CD4-positive, alpha-beta T cell treated with Interleukin-21 for 1 hour (primary cell): ENCODE measurements at places on chromosomes 3 and 15.

- no peak for DNase-seq
These were observed 17.1 kb downstream of the SETMAR start for GRCh38 chr3:4320096-4320911.

DNA sequence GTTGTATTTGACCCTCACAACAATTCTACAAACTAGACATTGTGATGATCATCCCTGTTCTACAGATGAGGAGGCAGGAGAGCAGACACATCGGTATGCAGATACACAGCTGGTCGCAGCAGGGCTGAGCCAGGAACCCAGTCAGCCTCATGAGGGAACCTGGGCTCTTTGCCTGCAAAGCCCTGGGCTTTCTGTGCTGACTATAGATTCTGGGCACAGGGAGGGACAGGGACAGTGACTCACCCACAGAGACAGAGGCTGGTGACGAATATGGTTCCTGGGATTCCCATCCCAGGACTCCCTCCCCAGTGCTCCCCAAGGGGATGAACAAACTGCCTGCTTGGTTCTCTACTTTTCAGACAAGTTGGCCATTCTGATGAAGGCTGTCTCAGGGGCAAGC is 3.8 kb upstream of the CAMP start:
- DNase-seq: no peak

- peak; percentile 45 for DNase-seq
These were observed at the start of gene SCG3 for GRCh38 chr15:51681303-51681963. TSS of gene SCG3 (plus strand) at chr15:51681503. CDS start at chr15:51681756, 253 bp downstream.

DNA sequence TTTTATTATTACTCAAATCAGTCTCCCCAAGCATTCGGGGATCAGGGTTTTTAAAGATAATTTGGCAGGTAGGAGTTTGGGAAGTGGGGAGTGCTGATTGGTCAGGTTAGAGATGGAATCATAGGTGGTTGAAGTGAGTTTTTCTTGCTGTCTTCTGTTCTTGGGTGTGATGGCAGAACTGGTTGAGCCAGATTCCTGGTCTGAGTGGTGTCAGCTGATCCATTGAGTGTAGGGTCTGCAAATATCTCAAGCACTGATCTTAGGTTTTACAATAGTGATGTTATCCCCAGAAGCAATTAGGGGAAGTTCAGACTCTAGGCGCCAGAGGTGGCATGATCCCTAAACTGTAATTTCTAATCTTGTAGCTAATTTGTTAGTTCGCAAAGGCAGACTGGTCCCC is 20.6 kb upstream of the TRANK1 start:
- DNase-seq: no peak

- peak; percentile 20 for DNase-seq
These were observed 17.4 kb downstream of the LRIG1 start for GRCh38 chr3:66483409-66483906.

- DNase-seq: no peak
These were observed 812.3 kb upstream of the ALCAM start for GRCh38 chr3:104554425-104554824.

GRCh38 chr3:127734754-127735473 is 62.2 kb downstream of the ABTB1 start:
- DNase-seq: no peak

DNA sequence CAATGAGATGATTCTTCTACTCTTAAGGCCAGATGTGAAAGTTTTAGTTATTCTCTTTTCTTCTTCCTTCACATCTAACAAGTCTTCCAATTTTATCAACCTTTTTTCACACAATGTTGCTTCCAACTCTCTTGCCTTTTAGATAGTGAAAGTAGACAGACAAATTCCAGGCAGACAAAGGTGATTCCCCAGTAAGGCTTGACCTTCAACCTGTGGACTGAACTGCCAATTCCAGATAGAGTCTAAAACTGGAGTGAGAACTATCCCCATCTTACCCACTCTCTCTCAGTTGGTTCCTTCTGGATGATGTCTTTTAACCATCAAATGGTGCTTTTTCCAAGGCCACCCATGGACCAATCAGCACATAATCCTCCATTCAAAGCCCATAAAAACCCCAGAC is 159.0 kb downstream of the NSUN3 start:
- DNase-seq: no peak

DNA sequence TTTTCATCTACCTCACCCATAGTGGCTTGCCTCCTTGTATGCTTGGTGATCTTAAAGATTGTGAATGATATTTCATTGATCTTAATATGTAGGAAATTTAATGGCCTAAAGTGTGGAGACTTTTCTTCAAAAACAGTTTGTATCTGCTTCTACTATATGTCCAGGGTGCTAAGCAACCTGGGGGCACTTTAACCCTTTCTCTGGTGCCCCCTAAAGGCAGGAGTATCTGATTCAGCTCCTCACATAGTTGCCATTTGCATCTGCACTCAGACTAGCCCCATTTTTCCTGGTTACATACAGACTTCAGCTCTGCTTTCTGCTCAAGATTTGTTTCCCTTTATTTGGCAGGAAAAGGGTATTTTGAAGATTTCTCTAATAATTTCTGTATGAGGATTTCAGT is 5.2 kb upstream of the PFN2 start:
- no peak for DNase-seq

DNA sequence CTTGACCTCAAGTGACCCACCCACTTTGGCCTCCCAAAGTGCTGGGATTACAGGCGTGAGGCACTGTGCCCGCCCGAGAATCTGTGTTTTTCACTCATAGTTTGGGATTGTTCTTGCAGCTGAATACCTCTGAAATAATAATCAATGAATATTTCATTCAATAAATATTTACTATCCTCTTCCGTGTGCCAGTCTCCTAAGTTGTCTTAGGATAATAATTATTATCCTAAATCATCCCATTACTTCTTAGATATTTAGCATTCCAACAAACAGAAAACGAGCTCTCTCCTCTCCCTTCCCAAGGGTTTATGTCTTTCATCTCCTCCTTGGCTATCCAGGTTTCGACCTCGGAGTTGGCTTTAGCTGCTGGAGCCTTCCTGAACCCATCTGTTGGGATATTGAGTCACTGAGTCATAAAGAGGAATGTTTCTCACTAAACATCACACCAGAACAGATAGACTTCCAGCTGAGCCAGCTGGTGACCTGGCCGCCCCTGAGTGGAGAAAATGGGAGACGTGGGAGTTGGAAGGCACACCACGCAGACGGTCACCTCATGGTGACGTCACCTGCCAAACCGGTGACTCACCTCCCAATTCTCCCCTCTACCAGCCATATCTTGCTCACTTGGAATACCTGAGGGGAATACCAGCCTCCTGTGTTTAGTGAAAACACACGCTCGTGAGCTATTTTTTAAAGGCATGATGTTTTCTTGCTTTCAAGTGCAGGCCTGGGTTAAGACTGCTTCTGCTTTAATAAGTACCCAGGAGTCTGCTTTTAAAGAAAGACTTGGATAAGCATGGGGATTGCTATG is 43.9 kb downstream of the BHLHE40 start:
- no peak for DNase-seq

GRCh38 chr15:27768732-27769475 is 330.2 kb downstream of the OCA2 start:
- no peak for DNase-seq

DNA sequence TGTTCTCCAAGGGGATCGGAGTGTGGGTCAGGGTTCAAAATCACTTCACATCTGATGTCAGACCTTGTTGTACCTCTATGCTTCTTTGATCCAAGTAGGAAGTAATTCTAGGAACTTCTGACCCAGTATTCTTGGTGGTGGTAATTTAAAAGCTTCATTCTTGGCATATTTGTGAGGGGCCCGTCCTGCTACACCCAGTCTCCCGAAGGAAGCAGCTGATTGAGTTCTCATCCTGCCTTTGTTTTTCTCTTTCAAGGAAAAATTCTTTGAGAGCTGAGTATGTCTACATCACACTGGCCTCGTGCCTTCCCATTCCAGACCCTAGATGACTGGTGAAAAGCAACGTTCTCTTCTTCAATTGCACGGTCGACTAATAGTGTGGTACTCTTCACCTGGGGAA is 234.4 kb upstream of the TPRG1 start:
- no peak for DNase-seq

- DNase-seq: no peak
These were observed 961.4 kb downstream of the VGLL3 start for GRCh38 chr3:86029590-86029989.

DNA sequence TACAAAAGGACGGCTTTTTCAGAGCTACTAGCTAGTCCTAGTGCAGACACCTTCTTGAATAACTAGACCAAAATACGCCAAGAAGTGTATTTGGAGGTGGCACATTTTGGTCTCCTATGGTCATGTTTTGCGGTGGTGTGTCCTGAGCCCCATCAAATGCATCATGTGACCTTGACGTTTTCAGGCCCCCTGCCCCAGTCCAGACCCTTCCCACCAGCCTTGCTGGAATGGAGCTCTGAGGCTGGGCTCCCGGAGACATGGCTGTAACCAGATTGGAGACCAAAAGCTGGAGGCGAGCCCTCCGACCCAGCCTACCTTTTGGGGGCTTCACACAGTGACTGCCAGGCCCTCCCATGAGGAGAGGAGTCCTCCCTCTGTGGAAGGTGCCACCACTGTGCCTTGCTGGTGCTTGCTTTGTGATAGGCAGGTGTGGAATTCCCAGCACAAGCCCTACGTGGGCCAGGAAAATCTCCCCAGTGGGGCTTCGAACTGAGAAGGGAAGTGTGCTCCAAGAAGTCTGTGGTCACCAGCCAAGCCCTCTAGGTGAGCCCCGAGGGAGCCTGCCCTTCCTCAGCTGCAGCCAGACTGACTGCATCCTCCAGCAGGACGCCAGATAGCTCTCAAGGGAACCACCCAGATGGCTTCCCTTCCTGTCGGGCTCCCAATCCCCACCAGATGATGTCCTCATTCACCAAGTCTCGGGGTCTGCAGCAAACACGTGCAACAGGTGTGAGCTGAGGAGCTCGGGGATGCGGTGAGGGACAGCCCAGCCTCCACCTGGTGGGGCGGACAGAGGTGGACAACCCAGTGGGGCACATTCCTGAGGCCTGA is 126.2 kb downstream of the ASB7 start:
- DNase-seq: no peak

DNA sequence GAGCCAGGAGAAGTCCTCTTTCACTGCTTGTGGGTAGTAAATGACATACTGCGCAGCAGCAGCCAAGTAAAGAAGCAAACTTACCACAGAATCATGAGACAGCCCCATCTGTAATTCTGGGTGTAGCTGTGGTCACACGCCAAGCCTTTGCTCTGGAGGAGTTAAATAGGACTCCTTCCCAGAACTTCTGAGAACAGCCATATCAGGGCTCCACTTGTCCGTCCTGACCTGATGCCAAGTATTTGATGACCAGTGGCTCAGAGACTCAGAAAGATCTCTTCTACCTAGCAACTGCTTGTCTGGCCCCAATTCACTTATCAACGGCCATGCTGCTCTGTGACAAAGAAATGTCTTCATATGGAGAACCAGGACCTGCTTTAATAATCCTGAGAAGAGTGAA is 20.6 kb upstream of the GOLIM4 start:
- DNase-seq: no peak

DNA sequence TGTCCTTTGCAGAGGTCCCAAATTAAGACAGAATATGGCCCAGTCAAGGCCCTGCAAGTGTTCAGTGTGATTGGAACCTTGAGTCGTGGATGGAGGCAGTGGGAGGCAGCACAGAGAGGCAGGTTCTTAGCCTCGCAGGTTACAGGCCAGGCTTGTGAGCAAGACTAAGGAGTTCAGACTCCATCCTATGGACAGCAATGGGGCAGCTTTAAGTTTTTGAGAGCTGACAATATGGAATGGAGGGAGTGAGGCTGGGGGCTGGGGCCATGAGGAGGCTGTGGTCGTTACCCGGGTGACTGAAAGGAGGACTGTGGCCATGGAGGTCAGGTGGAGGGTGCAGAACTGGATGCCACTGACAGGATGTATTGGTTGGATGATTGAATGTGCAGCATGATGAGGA is 74.1 kb upstream of the PRR23C start:
- DNase-seq: no peak

DNA sequence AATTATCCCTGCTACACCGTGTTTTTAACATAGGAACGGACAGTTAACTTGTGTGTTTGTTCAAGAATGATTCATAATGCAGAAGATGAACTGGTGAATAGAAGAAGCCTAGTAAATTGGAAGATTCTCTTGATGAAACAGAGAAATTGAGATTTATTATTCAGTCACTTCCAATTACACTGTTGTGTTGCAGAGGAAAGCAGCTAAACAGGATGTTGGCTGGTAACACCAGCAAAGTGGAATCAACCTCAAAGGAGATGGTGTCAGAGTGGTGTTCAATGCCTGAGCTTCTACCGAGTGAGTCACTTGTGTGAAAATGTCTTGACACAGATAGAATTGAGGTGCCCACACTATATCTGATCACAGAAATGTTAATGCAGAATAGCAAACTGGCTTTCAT is 399.6 kb downstream of the LPP start:
- peak; percentile 57 for DNase-seq

- DNase-seq: no peak
These were observed 82.9 kb upstream of the GSK3B start for GRCh38 chr3:120177151-120177550.

DNA sequence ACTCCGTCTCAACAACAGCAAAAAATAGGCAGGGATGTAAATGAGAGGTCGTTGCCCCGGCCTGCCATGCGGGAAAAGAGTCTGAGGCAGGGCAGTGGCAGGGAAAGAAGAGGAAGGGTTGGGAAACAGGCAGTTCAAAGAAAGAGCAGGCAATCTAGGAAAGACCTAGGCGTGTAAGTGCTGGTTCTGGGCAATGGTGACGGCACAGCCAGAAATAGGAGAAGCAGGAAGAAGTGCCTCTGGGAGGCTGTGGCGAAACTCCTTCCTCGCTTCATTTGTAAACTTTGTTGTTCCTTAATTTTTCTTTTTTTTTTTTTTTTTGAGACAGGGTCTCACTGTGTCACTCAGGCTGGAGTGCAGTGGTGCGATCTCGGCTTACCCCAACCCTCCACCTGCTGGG is 4.3 kb downstream of the SLC51A start:
- no peak for DNase-seq

DNA sequence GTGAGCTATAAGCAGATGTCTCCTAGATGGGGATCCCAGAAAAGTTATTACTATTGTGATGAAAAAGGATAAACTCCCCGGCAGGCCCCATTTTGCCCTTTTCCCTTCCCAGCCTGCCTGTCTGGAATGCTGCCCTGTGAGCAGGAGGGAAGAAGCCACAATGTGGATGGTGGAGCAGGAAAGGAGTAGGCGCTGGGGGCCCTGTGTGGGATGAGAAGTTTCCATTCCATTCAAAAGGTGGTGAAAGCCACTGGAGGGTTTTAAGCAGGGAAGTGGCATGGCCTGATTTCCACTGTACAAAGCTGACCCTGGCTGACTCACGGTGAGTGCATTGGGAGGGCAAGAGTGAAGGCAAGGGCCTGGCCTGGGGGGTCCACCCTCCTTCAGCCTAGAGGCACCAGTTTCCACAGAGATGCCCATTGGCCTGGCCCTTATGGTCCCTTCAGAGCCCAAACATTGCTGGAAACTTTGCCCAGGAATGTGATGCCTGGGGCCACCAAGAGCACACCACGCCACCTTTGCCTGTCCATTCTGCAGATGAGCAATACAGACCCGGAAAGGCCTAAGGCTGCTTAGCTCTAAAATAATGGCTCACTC is 206.9 kb downstream of the RPLP1 start:
- no peak for DNase-seq

DNA sequence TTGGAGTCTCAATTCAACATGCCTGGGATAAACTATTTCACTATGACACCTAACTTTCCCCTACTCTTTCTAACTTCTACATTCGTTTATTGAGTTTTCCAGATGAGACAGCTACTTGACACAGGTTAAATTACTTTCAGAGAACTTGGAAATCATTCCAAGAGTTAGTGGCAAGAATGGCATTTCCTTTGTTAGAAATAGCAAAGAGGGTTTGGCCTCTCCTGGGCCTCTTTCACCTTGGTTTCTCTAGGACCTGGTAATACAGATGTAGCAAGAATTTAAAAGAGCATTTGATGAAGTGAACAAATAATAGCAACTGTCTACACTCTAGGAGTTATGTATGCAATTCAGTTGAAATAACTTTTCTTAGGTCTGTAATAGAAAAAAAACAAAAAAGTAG is 748.9 kb downstream of the MECOM start:
- DNase-seq: no peak
